ENCODE measurements at places on chromosomes 2 and 18.
A peak's percentile ranks its signal among the peaks of the same experiment; 100 is the strongest.

GRCh38 chr2:191556463-191556862 lies 121.5 kb upstream of the NABP1 start:
- DNase-seq: no peak

- no peak for DNase-seq
These were observed 63.8 kb upstream of the ZC3H15 start for GRCh38 chr2:186422226-186422625.

- DNase-seq: no peak
These were observed 64.7 kb downstream of the CCDC148 start for GRCh38 chr2:158391876-158392275.

- DNase-seq: no peak
These were observed 65.3 kb downstream of the PMS1 start for GRCh38 chr2:189849550-189849949.

GRCh38 chr2:18926631-18927524 lies 337.5 kb upstream of the NT5C1B start:
- no peak for DNase-seq

DNA sequence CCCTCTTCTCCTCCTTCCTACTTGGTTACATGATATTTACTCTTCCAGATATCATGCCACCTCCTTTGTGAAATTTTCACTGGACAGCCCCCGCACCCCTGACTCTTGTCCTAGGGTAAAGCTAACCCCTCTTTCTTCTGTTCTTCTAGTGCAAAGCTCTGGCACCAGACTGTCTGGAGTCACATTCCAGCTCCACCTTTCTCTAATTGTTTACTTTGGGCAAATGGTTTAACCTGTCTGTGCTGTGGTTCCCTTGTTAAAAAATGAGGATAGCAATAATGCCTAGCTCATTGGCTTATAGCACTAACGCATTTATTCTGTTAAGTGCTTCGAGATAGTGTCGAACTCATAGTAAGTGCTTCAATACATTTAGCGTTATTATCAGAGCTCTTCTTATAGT lies 306.2 kb downstream of the ALK start:
- no peak for DNase-seq

- no peak for DNase-seq
These were observed 250.1 kb downstream of the NDUFA10 start for GRCh38 chr2:239774933-239775622.

GRCh38 chr2:3839476-3839875 lies 136.1 kb downstream of the DCDC2C start:
- no peak for DNase-seq

GRCh38 chr18:11672846-11673454 lies 16.1 kb upstream of the GNAL start:
- DNase-seq: no peak

GRCh38 chr2:19256121-19256601 lies 102.3 kb downstream of the OSR1 start:
- DNase-seq: no peak

GRCh38 chr2:10659898-10660568 lies 29.7 kb downstream of the NOL10 start:
- DNase-seq: no peak

DNA sequence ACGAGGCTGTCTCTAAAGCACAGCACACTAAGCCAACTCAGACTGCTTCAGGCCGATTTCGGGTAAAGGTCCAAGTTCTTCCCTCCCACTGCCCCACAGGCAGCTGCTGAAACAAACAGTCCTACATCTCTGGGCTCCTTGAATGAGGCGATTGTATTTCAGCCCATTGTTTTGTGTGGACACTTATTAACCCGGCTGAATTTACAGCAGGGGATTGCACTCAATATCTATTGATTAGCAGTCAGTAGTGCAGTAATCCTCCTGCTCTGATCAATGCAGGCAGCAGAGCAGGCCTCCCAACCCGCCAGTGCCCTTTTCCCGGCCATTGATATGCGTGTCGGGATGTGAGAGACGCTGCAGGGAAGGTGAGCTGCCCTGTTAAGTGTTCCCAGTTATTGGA lies 330.1 kb downstream of the CMPK2 start:
- no peak for DNase-seq

GRCh38 chr18:26826656-26827235 lies 38.8 kb downstream of the AQP4 start:
- DNase-seq: no peak

- DNase-seq: no peak
These were observed 117.1 kb upstream of the BOD1L2 start for GRCh38 chr18:57029761-57030160.

DNA sequence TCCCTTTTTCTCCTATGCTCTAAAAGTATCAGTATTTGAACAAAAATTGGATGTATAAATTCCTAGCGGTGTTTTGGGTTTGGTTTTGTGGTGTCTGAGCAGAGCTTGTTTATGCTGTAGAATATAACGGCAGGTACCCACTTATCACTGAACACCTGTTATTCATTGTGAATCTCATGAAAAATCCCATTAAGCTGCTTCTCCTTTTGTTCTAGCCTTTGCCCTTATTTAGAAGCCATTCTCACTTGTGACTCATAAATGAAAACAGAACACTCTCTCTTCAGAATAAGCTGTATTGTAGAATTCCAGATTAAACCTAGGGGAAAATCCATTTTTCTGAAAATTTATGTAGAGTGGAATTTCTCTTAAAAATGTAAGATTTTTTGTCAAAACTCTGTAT lies 104.0 kb downstream of the PRPF40A start:
- no peak for DNase-seq

DNA sequence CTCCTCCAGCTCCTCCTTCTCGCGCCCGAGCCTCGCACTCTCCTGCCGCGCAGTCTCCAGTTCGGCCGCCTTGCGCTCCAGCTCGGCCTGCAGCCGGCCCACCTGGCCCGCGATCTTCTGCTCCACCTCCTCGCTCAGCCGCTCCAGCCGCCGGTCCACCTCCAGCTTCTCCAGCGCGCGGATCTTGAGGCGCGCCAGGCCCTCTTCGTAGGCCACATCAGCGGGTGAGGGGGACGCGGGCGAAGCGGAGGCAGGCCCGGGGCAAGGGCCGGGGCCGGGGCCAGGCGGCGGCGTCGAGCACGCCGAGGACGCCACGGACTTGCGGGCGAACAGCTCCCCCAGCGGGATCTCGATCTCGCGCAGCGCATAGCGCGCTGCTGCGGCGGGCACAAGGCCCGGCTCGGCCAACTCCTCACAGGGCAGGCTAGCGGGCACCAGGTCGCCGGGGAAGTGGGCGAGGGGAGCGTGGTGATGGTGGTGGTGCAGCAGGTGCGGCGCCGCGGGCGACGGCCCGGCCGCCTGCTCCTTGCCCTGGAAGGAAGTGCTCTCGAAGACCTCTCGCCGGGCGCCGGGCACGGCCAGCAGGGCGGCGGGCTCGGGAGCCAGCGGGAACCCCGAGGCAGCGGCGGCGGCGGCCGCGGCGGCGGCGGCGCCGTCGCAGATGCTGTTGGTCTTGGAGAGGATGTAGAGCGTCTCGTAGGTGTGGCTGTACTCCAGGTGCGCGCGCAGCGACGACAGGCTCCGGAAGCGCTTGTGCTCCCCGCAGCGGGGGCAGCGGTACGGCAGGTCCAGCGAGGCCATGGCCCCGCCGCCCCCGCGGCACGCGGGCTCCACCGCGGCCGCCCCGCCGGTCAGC lies 15.2 kb downstream of the FBXO41 start:
- DNase-seq: peak; percentile 79

GRCh38 chr2:191611614-191612013 lies 66.3 kb upstream of the NABP1 start:
- DNase-seq: no peak

DNA sequence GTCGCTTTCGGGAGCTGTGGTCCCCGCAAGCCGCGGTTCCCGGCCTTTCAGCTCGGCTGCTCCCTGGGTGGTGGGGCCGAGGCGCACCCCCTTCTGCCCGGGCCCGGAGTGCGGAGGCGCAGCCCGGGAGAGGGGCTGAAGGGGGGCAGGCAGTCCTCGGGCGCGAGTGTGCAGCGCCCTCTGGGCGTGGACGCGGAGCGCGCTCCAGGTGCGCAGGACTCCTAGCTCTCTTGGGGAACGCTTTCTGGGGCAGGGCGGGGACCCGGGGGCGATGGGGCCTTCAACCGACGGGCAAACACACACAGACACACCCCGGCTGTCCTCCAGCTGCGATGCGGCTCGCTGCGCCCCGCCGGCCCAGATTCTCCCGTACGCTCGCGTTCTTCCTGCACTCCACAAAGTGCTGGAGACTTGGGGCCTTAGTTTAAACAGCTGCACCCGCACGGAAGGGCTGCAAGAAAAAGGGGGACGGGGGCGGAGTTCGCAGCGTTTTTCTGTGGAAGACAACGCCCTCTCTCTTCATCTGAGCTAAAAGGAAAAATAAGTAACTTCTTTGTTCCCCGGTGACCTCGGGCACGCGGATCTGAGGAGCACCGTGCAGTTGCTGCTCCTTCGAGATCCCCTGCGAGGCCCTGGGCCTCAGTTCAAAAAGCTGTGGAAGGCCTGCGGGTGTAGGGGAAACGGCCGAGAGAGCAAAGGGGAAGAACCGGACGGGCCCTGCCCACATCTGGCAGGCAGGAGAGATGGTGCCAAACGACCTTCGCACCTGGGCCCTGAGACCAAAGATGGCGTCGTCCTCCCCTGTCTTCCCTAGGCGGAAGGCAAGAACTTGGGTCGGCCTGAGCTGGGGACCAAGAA lies 593 bp upstream of the SDC1 start:
- DNase-seq: no peak

Measured in activated gamma-delta T cell treated with Interleukin-2 at 50 U/mL for 16 hours (primary cell).